ENCODE measurements at places on chromosomes 16 and 17.

DNA sequence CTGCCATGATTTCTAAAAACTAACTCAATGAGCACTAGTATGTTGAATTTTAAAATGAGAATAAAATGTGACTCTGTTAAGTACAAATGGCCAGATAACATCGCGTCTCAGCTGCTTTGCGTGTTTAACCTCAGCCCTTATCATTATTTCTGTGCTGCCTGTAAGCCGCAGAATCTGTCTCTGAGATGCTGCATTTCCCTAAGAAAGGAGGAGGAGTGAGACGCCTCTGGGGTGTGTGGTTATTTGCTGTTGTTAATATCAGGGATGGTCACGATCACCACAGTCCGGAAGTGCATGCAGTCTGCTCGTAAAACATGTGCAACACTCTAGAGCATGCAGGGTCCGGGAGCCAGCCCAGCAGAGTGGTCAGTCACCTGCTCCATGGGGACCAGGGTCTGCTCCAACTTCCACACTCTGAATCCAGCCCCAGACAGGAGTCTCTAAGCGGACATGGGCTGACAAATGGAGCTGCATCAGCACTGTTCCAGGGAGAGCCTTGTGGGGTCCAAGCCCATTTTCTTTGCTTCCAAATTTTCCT, 342.5 kb downstream of the MAF start:
- no peak for ATAC-seq

DNA sequence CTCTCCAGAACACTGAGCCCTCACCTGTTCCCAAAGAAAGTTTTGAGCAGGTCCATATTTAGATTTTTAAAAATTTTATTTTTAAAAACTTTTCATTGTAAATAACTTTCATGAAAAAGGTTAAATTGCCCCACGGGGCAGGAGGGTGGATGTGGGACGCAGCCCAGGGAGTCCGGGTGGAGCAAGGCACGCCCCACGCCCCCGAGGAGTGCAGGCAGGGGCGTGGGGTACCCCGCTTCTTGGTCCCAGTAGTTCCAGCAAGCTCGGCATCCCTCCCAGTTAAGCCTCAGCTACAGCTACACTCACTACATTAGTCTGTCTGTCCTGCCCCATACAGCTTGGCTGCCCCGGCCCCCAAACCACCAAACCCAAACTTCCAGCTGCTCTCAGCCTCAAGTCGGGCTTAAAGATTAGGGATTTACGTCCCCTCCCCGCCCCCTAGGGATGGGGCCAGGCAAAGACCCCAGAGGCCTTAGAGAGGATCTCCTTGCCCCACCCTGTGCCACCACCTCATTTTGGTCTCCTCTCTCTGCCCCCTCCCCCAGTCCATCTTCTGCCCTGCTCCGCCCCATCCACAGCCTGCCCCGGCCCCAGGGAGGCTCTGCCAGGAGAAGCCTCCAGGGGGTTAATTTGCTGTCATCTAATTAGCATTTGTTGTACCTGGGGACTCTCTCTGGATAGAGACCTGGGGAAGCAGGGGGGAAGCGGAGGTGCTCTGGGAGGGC, 4.6 kb downstream of the FOXJ1 start:
- no peak for ATAC-seq

- ATAC-seq, result no peak
Measured at GRCh38 chr17:78131172-78132083, 857 bp downstream of the TMC8 start.

GRCh38 chr17:76869496-76870376, 1.5 kb downstream of the MGAT5B start:
- no peak for ATAC-seq

DNA sequence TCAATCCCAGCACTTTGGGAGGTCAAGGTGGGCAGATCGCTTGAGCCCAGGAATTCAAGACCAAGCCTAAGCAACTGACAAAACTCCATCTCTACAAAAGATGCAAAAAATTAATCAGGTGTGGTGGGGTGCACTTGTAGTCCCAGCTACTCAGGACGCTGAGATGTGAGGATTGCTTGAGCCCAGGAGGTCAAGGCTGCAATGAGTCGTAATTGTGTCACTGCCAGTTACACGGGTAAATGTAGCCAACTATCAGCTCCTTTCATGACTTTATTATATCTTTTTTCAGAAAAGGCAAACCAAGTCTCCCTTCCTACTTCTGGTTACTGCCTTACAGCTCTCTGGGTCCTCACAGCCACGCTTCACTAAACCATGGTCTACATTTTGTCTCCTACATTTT, 4.0 kb downstream of the SDF2 start:
- ATAC-seq, result no peak

DNA sequence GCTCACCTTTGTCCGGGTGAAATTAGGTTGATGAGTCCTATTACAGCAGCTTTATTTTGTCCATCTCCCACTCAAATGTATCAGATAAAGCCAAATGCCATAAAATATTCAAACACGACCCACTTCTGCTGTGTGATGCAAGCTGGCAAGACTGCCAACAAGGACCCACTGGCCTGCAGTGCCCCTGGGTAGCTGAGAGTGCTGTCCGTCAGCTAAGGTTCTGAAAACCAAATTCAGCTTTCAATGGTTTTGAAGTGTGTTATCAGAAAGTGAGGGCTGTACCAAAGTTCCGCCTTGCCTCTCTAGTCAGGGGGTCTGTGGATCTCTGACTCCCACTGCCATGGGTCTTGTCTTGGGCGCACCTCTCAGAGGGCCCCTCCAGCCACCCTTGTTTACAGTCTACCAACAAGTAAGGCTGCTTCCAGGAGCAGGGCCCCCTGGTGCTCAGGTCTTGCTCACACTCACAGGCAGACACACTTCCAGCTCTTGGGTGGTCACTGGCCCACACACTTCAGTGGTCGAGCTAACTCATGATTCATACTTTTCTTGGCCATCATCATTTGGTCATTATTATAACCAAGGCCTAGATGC, 10.5 kb upstream of the CCDC182 start:
- no peak for ATAC-seq

DNA sequence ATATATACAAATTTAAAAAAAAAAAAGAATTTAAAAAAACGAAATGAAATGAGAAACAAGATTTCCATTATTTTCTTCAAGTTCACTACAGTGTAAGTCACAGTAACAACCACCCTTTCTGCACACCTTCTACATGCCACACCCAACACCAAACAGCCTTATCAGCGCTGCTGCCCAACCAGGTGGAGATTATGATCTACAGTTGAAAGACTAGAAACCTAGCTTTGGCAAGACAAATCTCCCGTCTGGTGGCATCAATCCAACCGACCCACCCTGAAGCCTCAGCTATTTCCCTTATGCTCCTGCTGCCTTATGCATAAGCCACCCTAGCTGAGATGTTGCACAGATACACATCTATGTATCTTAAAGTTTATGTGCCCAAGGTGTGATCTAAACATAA, 60.8 kb downstream of the PARN start:
- ATAC-seq, result no peak

- ATAC-seq, result no peak
Measured at GRCh38 chr16:22055881-22056280, 36.5 kb upstream of the VWA3A start.

DNA sequence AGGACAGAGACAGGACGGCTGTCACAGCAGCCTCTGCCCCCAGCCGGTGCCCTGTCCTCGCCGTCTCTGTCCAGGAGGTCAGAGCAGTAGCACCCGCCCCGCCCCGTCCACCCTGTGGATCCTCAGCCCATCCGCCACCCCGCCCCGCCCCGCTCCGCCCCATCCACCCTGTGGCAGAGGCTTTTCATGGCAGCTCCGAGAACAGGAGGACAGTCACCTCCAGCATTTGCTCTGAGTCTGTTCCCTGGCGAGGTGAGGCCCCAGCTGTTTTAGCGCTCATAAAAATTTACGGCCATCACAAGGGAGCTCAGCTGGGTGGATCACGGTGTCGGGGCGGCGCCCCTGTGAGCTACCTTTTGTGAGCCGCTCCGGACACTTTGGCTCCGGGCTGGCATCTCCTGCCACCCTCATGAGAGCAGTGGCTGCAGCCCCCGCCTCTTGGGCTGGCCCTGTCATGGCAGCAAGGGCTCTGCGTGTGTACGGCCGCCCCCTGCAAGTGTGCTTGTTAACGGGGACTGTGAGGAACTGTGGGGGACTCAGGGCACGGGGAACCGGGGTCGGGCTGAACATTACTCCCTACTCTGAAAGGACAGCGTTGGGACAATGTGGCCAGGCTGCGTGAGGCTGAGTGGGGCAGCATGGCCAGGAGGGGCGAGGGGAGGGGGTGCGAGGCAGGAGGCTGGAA, 32.3 kb upstream of the GNG13 start:
- no peak for ATAC-seq

- ATAC-seq, result peak; percentile 88
Measured at GRCh38 chr16:89904606-89905510, 13.8 kb upstream of the MC1R start.

DNA sequence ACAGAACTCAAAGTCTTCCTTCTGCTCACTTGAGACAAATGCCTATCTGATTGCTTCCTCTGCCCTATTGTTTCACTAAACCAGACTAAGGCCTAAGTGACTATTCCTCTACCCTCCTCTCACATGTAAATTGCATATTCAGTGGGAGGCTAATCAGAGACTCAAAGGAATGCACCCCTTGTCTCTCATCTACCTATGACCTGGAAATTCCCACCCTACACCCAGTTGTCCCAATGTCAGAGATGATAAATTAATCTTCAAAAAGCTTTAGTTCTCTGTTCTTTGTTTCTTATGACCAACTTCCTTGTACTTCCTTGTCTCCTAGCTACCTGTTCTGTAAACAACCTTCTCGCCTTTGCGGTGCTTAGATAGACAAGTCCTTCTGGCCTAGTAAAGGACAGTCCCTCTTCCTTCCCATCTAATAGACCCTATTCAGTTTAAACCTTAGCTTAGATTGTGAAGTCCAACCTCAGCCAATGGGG, 76.0 kb downstream of the EMP2 start:
- ATAC-seq, result peak; percentile 78

DNA sequence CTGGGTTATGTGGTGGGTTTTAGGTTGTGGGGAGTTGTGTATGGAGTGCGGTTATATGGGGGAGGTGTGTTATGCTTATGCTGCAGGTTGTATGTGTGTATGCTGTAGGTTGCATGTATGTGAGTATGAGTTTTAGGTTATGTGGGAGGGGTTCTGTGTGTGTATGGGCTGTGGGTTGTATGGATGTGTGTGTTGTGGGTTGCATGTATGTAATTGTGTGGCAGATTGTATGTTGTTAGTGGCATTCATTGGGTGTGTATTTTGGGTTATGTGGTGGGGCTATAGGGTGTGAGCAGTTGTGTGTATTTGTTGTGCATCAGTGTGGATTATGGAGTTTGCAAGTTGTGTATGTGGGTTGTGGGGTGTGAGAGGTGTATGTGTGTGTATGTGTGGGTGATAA, 277.4 kb downstream of the NPIPA8 start:
- ATAC-seq, result no peak

DNA sequence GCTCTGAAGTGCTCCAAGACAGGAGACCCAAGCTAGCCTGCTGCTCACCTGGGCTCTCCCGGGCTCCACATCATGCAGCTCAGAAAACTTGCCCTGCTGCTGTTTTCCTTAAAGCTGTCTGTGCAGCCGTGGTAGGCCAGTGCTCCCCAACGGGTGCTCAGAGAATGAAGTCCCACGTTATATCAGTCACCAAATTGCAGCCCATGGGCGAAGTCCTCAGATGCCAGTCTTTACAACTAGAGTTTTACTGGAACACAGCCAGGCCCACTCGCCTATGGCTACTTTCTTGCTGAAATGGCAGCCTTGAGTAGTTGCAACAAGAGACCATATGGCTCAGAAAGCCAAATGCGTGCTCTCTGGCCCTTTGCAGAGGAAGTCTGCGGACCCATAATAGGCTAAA, 6.3 kb downstream of the CREBBP start:
- ATAC-seq, result no peak

DNA sequence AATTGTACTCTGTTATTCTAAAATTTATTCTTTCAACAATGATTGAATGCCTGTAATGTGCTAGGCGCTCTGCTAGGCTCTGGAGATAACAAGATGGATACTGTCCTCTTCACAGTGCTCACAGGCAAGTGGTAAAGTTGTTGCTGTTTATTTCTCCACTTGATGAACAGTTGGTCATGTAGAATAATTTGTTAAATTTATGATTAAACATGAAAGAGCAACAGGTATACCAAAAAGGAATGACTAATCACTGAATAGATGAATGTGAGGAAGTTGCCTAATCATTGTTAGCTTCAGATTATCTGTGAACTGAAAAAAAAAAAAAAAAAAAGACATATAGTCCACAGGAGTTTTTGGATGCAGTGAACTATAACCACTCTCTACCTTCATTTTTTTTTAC, 62.3 kb downstream of the NFATC3 start:
- no peak for ATAC-seq

- peak; percentile 72 for ATAC-seq
Measured at GRCh38 chr17:38444151-38444550, 15.9 kb downstream of the ARHGAP23 start.

- peak; percentile 34 for ATAC-seq
Measured at GRCh38 chr16:82776470-82777146, 149.8 kb downstream of the CDH13 start.

DNA sequence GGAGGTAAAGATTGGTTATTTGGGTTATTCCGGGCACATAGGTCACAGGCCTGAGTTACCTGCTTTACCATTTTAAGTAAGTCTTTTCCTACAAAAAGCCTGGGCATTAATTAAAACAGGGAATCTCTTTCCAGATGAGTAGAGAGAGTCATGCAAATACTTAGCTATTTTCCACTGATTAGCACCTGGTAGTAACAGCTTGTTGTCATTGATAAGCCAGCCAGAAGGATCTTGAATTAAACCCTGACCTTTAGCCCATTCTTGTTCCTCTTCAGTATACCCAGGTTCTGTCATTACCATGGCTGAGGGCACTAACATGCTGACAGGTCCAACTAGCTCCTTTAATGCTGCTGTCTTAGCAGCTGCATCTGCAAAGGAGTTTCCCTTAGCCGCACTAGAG, 44.4 kb upstream of the ARL4D start:
- ATAC-seq, result no peak

GRCh38 chr16:27922433-27922832, 141.1 kb downstream of the GSG1L start:
- ATAC-seq, result no peak

GRCh38 chr17:37064206-37064605, 115.5 kb downstream of the AATF start:
- ATAC-seq, result no peak

DNA sequence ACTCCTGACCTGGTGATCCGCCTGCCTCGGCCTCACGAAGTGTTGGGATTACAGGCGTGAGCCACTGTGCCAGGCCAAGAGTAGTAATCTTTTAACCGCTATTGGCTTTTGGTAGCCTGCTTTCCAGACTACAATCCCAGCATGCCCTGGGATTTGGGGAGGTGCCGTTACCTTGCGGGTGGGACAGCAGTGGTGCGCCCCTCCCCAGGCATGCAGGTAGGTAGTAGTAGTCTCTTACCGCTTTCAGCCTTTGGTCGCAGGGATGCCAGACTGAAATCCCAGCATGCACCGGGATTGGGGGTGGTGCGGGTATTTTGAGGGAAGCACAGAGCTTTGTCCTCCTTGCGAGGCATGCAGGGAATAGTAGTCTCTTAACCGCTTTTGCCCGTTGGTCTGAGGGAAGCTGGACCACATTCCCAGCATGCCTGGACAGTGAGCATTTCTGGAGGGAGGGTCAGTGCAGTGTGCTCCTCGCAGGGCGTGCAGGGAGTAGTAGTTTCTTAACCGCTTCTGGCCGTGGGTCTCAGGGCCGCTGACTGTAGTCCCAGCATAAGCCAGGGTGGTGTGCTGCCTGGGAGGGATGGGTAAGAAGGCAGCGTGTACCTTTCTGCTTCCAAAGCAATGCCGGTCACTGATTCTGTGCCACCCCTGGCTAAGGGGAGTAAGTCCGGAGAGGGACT, 1686.8 kb downstream of the TP53TG3F start:
- no peak for ATAC-seq

- peak; percentile 46 for ATAC-seq
Measured at GRCh38 chr17:57615836-57616757, 129.0 kb downstream of the CCDC182 start.

GRCh38 chr17:81371910-81372760, 23.1 kb upstream of the BAHCC1 start:
- peak; percentile 41 for ATAC-seq

GRCh38 chr17:17088086-17088485, 45.8 kb downstream of the MPRIP start:
- no peak for ATAC-seq

Measured in esophagus mucosa (tissue), 1 donor.